Amniotic stem cell (primary cell): ENCODE measurements at places on chromosomes 11 and 22.

DNA sequence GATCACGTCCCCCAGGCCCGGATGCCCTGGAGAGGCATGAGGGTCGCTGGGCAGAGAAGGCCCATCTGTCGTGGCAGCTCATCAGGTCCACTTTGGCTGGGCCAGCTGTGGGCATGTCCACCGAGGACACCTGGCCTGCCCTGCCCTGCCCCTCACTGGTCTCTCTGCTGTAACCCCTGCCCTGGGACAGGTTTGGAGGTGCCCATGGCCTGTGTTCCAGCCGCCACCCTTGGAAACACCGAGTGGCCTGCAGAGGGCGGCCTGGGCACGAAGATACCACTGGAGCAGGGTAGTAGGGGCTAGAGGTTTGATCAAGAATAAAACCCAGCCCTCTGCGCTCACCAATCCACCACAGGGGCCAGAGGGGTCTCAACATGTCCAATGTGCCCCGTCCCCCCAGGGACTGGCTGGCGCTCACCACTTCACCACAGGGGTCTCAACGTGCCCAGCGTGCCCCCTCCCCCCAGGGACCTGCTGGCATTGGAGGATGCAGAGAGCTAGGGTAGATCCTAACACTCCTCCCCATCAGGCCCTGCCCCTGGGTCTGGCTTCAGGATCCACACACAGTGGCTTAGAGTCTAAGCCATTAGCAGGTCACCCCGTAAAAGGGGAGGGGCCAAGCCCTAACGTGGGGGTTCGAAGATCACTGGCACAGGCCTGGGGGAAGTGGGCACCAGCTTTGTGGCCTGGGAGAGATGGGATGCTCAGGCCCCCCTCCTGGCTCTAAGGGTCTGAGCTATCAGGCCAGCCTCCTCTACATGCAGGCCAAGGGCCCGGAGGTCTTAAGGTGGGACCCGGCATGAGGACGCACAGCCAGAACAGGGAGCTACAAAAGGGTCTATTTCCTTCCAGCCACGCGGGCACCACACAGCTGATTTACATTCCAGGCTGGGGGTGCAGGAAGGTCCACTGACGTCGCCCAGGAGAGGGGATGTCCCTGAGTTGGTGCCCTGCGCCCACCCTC, 1.3 kb upstream of the HDAC10 start:
- peak; percentile 23 for DNase-seq

DNA sequence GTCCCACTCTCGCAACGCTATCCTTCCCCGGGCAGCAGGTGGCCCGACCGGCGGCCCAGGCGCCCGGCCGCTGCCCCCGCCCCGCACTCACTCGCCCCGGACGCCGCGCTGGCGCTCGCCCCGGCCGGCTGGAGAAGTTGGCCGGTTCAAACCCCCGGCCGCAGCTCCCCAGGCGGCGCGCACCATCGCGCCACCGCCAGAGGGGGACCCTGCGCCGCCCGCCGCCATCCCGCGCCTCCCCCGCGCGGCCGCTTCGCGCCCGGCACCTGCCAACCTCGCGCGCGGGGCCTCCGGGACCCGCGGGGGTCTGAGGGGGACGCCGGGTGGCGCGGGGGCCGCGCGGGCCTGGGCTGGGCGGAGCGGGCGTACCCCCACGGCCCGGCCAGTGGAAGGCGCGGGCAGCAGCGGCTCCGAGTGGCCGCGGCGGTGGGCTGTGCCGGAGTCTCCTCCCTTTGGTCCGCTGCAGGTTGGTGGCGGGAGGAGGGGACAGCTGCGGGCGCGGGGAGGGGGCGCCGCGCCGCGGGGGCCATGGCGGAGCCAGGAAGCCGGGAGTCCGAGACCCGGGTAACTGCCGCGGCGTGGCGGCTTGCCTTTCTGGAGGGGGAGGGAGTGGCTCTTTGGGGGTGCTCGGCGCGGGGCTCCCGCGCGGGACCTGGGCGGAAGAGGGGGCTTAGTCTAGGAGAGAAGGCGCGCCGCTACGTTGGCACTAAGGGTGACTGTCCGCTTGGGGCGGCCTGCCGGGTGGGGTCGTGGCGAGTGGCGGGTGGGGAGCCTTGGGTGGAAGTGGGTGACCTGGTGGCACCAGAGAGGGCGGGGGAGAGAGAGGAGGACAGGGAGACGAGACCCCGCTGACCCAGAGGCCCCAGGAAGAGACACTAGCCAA, at the start of the genes MPST and TST:
Gene MPST (plus strand): TSS at position 434 of the 883 bp plus-strand sequence. CDS start 95 bp downstream, at position 529.
Gene TST (minus strand): TSS at position 139 of the 883 bp plus-strand sequence. CDS start 715 bp downstream, outside the sequence.
- peak; percentile 54 for DNase-seq

- no peak for DNase-seq
These were observed 1.5 kb downstream of the SULT4A1 start for GRCh38 chr22:43860831-43861230.

GRCh38 chr11:72867970-72868369, 53.8 kb downstream of the ATG16L2 start:
- no peak for DNase-seq
